ENCODE measurements at places on chromosomes 3 and 15.

GRCh38 chr3:48535578-48535977 lies 21.0 kb downstream of the PFKFB4 start:
- DNase-seq = no peak

DNA sequence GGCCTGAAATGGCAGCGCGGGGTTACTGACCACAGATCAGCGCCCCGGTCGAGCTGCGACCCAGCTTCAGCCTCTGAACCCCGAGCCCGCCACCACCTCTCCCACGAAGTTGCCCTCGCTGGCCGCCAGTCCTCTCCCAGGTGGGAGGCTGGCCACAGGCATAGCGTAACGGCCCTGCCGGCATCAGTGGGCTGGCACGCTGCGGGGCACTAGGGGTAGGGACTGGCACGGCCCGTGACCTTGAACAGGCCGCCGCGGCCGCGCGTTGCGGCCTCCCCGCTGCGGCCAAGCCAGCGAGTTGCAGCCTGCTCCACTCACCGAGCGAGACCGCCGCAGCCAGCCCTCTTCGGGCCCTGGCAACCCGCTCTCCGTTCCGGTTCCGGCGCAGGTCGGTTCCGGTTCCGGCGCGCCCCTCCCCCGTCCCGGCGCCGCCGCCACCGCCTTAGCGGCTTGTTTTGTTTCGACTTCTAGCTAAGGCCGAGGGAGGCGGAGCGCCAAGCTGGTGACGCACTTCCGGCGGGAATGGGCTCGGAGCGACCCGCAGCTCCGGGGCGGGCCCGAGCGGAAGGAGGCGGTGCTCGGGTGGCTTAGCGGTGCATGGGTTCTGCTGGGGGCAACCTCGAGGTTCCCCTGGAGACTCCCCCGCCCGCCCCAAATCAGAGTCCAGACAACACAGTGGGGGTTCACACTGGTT lies at the start of gene USP19:
USP19 (minus strand) TSS at position 386 of the 694 bp plus-strand sequence. CDS start 1,678 bp downstream, outside the sequence.
- DNase-seq = peak; percentile 83

DNA sequence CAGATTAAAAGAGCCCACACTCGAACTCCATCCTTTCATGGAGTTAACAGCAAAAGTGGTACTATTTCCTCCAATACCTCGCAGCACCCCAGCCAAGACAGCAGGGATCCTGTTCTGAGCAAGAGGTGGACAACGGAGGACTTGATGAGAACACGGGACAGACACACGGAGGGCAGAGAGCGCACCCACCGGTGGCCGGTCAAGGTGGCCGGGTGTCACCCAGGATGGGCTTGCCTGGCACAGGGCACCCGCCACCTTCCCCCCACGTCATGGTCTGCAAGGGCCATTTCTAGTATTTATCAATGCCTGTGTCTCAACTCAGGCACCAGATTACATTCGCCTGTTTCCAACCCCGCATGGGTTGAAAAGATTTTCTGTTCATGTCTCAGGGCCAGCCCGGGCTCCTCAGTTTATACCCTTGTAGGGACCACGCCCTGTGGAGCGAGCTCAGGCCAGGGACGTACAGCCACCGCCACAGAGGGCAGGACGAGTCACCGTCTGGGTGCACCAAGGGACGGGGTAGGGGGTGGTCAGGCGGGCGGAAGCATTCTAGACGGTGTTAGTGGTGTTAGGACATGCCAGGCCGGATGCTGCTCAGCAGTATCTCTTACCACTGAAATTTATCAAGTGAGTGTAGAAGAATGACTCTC lies 64.2 kb downstream of the CYFIP1 start:
- DNase-seq = peak; percentile 10

GRCh38 chr3:158743664-158744566 lies 11.7 kb upstream of the RARRES1 start:
- no peak for DNase-seq

GRCh38 chr3:23829242-23829934 lies 23.6 kb downstream of the UBE2E1 start:
- no peak for DNase-seq

DNA sequence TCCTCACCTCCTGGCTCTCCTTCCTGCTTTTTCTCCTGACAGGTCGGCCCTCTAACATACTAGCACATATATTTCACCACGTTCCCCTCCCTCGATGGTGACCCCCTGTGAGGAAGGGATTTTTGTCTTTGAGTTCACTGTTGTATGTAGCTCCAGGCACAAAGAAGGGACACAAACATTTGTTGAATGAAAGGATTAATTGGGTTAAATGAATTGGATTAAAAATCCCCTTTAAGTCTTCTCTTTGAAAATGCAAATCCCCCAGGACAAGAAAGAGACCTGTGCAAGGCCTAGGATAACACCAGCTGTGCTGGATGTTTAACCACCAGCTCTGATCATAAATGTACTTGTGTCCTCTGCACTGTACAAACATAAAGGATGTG lies 3.3 kb downstream of the CALML4 start:
- DNase-seq = no peak

DNA sequence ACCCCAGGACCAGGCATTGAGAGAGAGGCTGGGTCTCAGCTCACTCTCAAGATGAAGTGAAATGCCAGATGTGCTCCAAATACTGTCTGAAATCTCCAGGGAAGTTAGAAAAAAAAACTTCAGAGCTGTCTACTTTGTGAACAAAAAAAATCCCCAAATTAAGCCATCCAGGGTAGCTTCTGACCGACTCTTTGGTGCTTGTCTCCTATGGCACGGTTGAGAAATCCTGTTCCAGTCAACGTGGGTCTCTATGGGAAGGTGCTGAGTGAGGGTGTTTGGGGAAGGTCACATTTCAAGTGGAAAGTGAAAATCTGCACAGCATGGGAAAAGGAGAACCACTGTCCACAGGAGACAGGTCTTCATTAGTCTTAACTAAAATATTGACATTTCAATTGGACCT lies 322.5 kb upstream of the CFAP20DC start:
- DNase-seq = no peak

- DNase-seq = peak; percentile 73
These were observed 32.1 kb upstream of the BCL2L10 start for GRCh38 chr15:52144656-52145178.

DNA sequence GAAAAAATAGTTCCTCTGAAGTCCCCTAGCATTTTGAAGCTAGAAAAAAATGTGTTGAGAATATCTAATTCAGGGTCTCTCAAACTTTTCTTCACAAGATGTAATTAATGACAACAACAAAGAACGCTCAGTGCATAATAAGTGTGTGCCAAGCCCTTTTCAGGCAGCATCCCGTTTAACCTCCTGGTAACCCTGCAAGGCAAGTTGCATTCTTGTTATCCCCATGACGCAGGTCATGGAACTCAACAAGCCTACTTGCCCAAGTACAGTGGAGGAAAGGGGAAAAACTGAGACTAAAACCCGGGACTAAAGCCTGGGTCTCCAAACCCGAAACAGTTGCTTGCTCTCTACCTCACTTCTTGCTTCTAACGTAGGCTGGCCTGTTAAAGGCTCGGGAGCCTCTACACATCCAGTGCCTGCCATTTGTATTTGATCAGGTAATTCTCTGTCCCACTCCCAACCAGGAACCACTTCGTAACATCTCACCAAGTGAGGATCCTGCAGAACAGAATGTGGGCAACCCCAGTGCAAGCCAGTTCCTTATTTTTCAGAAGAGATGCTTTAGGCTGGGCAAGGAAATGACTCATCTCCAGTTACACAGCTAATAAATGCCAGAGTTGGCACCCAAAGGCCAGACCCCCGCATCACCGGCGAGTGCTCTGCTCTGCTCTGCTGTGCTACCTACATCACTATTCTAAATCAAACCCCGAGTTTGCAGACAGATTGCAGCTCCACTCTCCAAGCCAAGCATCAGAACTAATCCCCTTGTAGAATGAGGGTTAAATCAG lies 28.3 kb downstream of the LMCD1 start:
- DNase-seq = peak; percentile 51

GRCh38 chr3:32930161-32930560 lies 21.3 kb upstream of the CCR4 start:
- DNase-seq = no peak

- DNase-seq = no peak
These were observed 109.5 kb downstream of the RORA start for GRCh38 chr15:61119556-61119955.

- peak; percentile 23 for DNase-seq
These were observed 26.9 kb upstream of the LINGO1 start for GRCh38 chr15:77659350-77660321.

GRCh38 chr3:71490692-71491091 lies 92.8 kb downstream of the FOXP1 start:
- DNase-seq = no peak

GRCh38 chr3:30667280-30667651 lies 60.9 kb downstream of the TGFBR2 start:
- peak; percentile 29 for DNase-seq

GRCh38 chr3:13199006-13199776 lies 126.0 kb upstream of the IQSEC1 start:
- DNase-seq = no peak

GRCh38 chr3:44030687-44031305 lies 210.9 kb upstream of the TOPAZ1 start:
- DNase-seq = peak; percentile 14

GRCh38 chr3:181999314-181999713 lies 287.6 kb downstream of the SOX2 start:
- DNase-seq = no peak

DNA sequence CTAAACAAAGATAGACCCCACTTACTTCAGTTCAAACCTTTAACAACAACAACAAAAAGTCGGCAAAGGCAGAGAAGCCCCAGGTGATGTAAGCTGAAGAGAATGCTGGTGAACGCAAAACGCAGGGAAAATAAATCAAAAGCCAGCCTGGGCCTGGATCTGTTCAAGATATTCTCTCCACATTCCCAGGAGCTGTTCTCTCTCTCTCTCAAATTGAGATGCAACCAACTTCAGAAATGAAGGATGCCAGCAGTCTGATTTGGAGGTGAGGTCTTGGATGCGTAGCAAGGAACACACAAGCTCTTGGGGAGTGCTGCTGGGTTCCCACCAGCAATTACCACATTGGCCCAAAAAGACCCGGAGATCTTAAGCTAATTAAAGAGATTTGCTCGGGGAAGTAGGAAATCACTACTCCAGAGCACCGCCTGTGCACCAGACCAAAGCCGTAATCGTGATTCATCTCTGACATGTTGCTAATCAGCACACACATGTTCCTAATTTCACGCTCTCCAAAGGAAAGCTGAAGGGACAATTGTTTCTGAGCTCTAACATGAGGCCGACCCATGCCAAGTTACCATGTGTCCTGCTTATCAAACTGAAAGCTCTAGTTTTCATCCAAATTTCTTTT lies 37.1 kb downstream of the IL17RD start:
- peak; percentile 81 for DNase-seq

- DNase-seq = no peak
These were observed 83.2 kb downstream of the GHSR start for GRCh38 chr3:172365028-172365567.

GRCh38 chr3:128983293-128984069 lies 10.4 kb downstream of the CFAP92 start:
- no peak for DNase-seq

- DNase-seq = no peak
These were observed 20.0 kb downstream of the BCHE start for GRCh38 chr3:165817160-165817709.

DNA sequence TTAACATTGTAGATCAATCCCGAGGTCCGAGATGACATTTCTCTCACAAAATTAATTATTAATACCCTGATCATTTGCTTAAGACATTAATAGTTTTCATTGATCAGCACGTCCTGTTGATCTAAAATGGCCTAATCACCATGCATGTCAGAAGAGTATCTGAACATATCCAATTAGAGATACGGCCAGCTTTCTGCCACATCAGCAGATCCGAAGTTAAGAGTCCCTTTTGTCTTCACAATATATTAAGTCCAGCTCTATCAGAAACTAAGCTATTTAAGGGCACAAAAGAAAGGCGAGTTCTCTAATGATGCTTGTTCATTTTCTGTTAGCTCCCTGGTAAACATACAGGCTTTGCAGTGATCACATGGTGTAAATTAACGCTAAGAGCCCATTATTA lies 470.3 kb downstream of the CNTN4 start:
- no peak for DNase-seq

- peak; percentile 92 for DNase-seq
These were observed 348.3 kb upstream of the TMCO5A start for GRCh38 chr15:37586011-37586583.

DNA sequence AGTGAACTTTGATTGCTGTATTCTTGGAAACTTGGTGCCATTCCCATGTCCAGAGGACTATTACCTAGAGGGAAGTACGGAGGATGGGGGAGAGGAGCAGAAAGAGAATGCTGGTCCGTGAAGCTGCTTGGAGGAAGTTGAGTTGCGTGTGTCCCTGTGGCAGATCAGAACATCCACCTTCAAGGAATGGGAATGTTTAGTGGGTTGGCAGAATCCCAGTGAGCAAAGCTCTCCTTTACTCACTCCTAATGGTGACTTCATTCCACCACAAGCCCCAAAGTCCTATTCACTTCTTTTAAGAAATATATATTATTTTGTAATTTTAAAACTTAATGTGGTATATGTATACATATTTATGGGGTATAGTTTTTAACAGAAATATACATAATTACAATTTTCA lies 247.8 kb upstream of the FEZF2 start:
- DNase-seq = no peak

- DNase-seq = no peak
These were observed 4.2 kb downstream of the IGDCC4 start for GRCh38 chr15:65418596-65418995.

DNA sequence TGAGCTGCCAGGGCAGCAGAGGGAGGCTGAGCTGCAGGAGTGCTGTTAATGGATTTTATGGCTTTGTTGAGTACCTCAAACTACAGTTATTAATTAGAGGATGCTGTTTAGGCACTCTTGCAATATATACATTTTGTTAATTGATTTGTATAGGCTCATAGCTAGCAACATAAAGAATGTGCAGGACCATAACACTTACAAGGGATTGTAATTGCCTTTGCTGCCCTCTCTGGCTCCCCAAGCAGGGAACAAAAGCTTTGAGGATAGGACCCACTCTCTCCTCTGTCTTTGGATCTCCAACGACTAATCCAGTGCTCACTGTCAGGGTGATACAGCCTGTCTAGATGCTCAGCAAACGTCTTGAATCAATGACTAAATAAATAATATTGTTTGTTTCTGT lies 1.2 kb upstream of the CLSTN2 start:
- no peak for DNase-seq

DNA sequence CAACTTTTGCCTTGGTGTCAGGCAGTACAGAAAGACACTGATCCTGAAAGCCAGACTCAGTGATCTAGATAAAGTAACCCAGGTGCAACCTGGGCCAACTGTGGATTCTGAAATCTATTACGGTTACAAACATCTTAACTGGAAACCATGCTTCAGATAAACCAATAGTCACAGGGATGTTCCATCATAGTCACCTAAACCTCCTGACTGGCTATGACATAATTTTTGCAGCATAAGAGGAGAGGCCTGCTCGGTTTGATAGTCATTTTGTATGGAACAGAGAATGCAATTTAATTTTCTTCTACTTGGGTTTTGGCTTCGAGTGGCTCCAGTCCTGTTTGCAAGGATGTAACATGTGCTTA lies 3.7 kb downstream of the SLCO3A1 start:
- no peak for DNase-seq

DNA sequence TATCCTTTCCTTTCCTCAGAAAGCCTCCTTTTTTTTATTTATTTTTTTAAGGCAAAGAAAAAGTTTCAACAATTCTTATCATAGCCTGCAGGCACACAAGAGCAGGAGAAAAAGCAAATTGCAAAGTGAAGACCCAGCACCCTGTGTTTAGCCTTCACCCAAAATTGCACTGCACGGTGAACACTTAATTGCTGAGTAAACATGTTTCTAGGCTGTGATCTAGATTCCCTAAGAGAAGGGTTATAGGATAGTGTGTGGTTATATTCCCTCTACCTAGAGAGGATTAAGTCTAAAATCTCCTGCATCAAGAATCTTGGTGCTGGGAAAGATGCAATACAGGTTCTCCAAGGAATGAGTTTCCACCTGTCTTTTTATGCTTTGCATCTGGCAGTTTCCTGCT lies 70.2 kb upstream of the BFSP2 start:
- no peak for DNase-seq

GRCh38 chr3:15556512-15556911 lies 35.0 kb upstream of the COLQ start:
- no peak for DNase-seq

Measured in astrocyte (in vitro differentiated cells and primary cell).